ENCODE measurements at places on chromosomes 2 and 18. TPM values are rescaled to one million over a fixed set of nuclear protein-coding genes. Genes with fewer than 3 reads are reported as not detected.

GRCh38 chr2:237689336-237690131 lies 62.1 kb downstream of the LRRFIP1 start:
- DNase-seq = no peak

GRCh38 chr2:126900646-126901319 lies 2.1 kb downstream of the TEX51 start:
- no peak for DNase-seq

DNA sequence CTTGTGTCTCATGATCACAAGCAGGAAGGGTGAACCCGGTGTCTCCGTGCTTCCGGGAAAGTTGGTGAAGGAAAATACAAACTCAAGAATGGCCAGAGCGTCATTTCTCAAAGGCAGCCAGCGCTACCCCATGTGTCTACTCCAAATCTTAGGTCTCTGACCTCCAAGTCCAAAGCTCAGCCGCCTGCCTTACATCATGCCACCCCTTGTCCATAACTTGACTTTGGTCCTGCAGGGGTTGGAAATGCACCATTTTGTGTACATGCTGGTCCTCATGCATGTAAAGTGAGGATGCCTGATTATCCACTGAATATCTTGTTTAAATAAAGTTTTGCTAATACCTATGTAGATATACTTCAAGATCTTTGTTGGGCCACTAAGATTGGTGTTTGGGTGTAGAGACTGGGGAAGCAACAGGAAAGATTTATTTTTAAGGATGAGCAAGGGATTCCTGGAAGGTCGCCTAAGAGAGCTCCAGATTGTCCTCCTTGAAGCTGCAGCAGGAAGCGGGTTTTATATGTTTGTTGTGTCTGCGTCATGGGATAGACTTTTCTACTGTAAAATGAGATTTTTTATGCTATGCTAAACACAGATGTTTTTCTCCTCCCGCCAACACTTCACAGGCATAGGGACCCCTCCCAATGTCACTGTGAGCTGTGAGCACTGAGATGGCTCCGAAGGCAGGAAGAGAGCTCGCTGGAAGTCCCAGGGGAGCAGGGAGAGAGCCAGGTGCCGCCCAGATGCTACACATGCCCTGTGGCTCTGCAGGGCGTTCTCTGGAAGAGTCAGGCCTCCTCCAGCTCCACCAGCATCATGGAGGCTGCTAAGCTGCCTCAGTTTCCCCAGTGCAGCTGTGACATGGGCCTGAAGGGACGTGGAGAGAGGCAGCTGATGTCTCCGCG lies 176.2 kb upstream of the HDAC4 start:
- no peak for DNase-seq

DNA sequence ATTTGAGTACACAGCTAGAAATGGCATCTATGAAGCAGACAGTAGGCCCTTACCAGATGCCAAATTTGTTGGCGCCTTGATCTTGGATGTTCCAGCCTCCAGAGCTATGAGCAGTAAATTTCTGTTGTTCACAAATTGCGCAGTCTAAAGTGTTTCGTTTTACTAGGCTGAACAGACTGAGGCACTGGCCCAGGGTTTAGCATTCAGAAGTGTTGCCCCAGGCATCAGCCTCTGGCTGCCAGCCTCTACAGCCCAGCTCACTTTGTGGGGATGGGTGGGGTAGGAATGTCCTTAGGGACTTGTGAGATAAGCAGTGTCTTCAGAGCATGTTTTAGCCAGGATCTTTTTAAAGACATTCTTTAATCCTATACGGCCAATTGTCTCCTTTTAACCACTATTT lies 51.5 kb upstream of the MGAT5 start:
- no peak for DNase-seq

DNA sequence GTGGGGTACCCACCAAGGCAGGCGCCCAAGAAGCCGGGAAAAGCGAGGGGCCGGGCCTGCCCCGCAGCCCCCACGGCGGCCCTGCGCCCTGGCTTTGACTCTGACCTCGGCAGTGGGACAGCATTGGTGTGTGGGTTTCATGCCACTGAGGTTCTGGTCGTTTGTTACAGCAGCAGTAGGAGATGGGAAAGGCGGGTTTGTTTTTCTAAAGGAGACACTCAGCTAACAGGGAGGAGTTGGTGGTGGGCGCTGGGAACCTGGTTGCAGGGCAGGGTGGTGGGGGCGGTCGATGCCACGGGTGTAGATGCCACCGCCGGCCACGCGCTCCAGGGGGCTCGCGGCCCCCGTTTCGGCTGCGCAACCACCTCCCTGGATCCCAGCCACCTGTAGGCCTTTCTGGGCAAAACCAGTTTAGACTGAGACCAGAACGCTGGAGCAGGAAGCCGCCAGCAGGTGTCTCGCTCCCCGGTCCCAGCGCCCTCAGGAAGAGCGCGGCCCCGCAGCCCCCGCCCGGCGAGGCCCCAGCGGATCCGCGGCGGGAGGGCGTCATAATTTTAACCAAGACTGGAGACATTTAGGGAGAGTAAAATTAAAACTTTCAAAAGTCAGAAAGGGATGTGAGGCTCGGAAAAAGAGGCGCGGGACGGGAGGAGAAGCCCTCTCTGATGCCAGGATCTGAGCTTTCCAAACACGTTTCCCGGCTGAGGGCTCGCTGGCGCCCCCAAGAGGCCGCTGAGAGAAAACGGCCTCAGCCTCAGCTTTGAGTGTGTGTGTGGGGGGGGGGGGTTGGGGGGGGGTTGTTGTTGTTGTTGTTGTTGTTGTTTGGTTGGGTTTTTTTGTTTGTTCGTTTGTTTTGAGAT lies 17.4 kb downstream of the CIDEA start:
- peak; percentile 54 for DNase-seq

Gene NEU2
- not detected for total RNA-seq

Data from renal cortical epithelial cell (primary cell).